Natural killer cell treated with Interleukin-12 subunit alpha and Interleukin-12 subunit beta and Interleukin-15 and Interleukin-18, amount 100 ng/mL, for 72 hours (primary cell): ENCODE measurements at places on chromosomes 3 and 15.

DNA sequence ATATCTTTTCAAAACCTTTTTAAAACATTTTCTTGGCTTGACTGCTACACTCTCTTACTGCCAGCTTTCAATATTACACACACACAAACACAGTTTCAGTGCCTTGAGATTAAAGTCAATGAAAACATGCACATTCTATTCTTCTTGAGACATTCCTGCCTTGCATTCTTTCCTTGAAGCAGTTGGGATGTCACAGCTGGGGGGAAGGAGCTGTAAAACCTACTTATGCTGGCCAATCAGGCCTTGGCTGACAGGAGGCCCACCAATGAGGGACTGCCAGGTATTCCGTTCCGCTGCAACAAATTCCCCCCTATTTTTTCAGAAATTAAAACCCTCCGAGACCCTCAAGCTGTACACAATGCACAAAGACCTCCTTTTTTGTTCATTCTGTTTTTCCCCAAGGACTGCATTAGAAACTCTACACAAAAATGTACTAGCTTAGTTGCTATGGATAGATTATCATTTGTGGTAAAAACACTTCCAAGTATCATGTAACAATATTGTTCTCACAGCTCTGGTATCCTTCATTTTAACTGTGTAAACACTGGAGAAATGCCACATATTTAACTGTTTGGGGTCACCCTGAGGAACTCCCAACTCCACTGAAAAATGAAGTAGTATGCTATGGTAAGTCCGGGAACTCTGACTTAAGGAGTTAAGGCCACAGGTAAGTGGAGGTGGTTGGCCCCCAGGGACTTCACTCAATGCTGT lies 18.5 kb downstream of the FSTL1 start:
- no peak for DNase-seq

GRCh38 chr15:88690331-88690730 lies 51.5 kb downstream of the ISG20 start:
- DNase-seq: no peak

DNA sequence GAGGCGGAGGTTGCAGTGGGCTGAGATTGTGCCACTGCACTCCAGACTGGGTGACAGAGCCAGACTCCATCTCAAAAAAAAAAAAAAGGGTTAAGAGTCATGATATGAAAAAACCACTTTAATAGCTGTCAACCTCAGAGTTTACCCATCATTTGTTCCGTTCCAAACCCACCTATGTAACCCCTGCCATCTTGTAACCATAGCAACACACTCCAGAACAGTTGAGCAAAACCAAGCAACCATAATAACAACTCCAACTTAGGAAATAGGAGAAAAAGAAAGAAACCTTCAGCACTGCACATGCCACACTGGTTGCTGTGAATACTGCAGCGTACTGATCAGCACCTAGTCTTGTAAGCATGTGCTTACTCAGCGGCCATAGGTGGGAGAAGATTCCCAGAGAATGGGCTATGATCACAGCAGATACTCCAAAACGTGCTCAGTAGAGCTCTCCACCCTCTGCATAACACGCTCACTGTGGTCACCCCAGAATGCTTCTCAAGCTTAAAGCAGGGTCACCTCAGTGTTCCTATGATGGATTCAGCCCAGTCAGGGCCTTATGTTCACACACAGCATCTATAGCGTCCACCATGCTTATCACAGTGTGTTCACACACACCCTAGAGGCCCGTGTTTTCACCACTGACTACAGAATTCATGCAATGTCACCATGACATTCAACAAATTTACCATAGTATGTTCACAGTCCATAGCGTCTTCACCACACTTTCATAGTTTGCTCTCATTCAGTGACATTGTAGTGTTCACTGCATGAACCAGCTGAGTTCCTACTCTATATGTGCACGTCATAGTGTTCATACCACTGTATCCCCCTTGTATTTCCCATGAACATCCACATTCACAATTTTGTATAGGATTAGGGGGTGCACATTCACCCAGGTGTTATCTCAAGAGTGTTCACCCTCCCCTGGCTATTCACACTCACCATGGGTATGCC lies 6.5 kb upstream of the CILP start:
- no peak for DNase-seq

DNA sequence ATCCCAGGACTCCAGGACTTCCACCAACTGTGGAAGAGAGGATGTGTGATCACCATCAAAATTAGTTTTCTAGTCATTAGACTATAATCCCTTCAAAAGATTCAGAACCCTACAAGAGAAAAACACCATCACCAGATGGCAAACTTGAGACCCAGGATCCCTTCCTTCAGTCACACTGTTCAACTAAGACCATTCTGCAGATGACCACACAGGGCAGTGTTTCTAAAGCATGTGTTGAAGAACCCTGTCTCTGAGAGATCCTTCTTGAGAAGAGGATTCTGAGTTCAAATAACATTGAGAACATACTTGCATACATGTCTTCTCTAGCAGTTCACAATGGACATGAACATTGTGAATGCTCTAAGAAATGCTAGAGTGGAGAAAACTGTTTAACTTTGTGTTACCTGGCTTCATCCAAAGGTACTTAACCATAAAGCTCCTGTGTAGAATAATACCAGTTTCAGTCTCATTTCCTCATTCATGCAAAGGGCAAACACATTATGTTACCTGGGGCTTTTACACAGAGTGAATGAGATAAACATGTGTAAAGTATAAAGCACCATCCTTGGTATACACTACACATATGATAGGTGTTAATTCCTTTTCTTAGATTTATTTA lies 2.4 kb upstream of the ADGRG7 start:
- no peak for DNase-seq

DNA sequence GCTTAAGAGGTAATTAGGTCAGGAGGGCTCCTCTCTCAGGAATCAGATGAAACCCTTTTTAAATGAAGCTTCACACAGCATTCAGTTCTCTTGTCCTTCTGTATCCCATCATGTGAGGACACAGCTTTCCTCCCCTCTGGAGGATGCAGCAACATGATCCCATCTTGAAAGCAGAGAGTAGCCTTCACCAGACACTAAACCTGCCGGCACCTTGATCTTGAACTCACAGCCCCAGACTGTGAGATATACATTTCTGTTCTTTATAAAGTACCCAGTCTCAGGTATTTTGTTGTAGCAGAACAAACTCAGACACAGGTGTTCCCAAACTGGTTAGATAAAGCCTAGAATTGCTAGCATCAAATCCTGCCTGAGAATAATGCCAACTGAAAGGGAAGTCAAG lies 83.7 kb upstream of the PRICKLE2 start:
- DNase-seq: no peak

DNA sequence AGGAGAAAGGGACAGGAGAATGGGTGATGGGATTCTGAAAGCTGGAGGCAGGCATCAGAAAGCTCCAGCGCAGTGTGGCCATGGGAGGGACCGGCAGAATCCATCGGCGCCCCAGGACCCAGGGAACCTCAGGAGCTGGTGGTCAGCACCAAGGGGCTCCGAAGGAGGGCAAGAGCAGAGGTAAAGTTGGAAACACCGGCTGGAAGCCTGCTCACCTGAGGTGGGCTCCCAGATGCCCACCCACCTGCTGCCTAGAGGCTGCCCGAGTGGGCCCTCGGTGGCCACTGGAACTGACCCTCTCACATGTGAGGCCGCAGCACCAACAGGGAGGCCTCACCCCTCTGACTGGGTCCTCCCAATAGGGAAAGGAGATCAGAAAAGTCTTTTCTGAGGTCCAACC lies 10.3 kb upstream of the ZXDC start:
- DNase-seq: no peak
